ENCODE measurements at places on chromosomes 1 and 21. TPM values are rescaled to one million over a fixed set of nuclear protein-coding genes. Genes with fewer than 3 reads are reported as not detected.

Gene PYHIN1
- total RNA-seq, result not detected

Gene ROR1
- 0.26 TPM for total RNA-seq

Gene RIMKLA
- under 0.01 TPM for total RNA-seq

Gene AIM2
- not detected for total RNA-seq

Gene ZMYM4
- total RNA-seq, result 27.4 TPM

Gene RHBG
- not detected for total RNA-seq

Gene TSPAN2
- total RNA-seq, result 5.9 TPM

Gene F5
- not detected for total RNA-seq

DNA sequence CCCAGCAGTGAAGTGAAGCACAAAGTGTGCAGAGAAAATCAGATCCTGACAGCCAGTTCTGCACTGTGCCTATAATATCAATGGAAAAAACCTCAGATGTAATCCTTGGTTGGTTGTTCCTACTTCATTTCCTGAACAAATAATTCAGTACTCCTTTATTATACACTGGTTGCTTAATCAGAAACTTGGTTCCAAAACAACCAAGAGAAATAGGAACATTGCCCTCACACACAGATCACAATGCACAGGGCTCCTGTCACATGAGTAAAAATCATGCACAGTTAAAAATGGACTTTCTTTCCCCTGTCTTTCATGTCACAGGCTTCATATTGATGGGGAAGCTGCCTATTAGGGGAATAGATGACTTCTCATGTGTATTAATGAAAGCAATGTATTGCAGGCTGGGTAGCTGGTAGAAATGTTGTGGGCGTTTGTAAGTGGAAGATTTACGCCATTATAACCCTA, 9.7 kb downstream of the DNASE2B start:
- peak; percentile 29 for DNase-seq

DNA sequence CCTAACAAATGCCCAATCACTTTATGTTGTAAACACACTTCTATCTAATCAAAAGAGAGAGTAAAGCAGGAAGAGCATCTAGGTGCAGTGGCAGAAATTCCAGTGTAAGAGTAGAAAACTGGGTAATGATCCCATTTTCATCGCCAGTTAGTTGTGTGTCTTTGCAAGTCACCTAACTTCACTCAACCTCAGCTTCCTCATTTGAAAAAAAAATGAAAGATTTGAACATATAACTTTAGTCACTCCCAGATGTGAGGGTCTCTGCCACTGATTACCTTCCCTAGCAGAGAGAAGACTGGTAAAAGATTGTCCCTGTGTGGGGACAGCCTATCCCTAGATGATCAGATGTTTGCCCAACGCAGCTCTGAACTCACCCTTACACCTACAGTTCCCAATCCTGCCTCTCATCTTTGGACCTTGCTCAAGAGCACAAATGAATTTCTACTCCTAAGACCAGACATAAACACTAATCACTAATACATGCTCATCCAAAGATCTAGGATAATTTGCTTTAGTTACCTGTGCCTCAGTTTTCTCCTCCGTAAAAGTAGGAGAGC, 25.2 kb upstream of the DUSP23 start:
- DNase-seq, result no peak

DNA sequence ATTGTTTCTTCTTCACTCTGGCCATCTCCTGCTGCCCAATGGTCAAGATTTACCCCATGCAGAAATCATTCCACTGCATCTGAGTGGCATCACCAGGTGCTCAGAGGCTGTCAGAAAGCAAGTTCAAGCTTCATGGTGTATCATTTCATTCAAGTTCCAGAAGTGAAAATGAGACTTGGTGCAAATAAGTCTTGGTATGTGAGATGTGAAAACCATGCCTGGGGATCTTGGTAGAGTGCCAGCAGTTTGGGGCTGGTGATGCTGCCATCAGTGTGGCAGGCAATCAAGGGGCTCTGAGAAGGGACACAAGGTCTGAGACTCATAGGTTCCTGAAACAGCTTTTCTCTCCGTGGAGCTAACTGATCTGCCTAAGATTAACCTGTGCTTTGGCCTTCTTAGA, 52.0 kb downstream of the CD2 start:
- DNase-seq, result no peak

DNA sequence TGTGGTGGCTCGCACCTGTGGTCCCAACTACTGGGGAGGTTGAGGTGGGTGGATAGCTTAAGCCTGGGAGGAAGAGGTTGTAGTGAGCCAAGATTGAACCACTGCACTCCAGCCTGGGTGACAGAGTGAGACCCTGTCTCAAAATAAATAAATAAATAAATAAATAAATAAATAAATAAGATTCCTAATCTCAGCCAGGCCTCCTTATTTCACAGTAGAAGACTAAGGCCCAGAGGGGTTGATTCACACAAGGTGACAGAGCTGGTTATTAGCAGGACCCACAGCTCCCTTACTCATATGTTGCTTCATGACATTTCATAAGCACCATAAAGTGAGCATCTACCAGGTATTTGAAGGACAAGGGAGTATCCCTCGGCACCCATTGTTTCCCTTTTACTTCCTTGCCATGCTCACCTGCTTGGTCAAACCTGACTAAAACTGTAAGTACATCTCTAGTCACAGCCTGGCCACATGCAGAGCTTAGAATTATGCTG, 32.7 kb downstream of the ALG14 start:
- DNase-seq, result no peak

DNA sequence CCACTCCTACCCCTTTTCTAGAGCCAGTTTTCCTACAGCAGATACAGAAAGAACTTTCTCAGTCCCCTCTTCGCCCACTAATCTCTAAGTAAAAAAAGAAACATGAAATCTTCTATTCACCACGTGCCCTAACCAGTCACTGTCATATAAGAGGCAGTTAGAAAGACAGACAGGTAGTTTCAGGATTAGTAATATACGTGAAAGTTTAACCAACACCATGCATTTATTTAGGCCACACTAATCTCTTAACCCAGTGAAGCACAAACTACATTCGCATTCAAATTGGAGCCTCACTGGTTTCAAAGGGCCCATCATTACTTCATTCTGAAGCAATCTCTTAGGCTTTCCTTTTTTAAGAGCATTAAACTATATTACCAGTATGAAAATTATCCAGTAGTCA, 10.1 kb downstream of the GPATCH2 start:
- no peak for DNase-seq

- no peak for DNase-seq
These were observed 200.0 kb downstream of the PTPRU start for GRCh38 chr1:29436181-29436785.

DNA sequence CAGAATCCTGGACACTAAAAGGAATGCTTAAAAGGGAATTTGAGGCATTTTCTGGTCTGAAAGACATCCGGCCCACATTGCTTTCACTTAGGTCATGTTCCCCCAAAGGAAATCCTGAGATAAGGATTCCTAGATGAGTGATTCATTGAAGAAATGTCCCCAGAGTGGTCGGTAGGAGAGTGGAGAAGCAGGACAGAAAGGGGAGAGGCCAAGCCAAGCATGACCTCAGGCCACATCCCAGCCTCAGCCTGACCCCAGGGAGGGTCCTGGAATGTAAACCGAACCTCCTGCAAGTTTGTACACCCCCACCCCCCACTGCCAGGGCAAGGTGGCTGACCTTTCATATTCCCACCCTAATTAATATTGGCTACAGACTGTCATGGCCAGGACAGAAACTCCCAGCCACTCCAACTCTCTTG, 16.6 kb downstream of the HIVEP3 start:
- no peak for DNase-seq

DNA sequence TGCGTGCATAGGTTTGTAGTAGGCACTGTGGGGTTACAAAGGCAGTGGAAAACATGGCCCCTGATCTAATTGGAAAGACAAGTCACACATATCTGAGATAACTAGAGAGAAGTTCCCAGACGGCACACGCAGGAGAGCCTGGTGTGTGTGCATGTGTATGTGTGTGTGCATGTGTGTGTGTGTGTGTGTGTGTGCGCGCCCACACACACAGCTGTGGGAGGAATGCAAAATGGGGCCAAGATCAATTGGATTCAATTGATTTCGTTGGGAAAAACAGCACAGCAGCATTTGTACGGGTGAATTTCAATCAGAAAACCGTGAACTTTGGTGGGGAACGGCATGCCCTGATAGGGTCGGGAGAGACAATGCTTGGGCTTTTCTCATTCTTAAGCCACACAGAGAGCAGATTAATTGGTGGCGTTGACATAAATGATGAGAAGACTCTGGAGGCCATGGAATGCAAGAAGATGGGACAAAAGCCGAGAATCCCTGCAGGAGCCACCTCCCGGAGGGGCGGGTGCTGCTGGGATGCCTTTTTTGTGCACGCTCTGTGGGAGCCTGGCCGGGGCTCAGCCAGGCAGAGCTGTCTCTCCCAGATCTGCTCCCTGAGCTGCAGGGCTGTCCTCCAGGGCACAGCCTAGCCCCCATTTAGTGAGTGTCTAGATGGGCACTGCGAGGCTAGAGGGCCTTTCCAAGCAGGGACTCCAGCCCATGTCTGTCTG, 322.0 kb downstream of the CAMTA1 start:
- DNase-seq, result no peak

GRCh38 chr1:218658269-218658668, 313.1 kb downstream of the TGFB2 start:
- DNase-seq, result no peak

- peak; percentile 33 for DNase-seq
These were observed 25.0 kb upstream of the POU3F1 start for GRCh38 chr1:38071312-38072256.

DNA sequence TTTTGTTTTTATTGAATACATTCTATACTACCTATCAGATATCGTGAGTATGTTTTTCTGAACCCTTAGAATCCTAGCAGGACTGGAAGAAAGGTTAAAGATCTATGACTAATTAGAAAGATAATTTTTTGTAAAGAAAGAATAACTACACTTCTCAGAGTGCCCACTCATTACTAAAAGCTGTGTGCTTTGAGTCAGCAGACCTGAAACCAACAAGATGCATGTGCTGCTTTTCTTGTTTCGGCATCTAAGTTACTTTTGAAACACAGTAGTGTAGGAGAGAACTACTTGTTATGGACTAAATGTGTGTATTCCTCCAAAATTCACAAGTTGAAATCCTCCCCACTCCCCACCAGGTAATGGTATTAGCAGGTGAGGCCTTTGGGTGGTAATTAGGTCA, 127.8 kb upstream of the ESRRG start:
- DNase-seq, result no peak

DNA sequence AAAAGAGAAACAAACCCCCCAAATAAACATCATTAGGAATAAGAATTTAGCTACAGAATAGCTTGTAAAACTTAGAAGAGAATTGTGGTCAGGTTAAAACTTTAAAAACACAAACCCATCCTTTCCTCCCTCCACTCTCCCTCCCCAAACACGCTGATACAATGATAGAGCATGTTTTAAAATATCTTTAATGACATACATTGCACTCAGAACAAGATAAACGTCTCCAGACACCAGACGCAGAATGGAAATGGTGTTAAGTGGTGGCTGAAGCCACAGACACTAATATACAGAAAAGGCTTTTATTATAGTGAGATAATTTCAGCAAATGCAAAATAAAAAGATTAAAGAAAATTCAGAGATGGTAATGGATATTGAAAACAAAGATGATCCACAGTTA, 58.9 kb upstream of the SAMD13 start:
- DNase-seq, result no peak

DNA sequence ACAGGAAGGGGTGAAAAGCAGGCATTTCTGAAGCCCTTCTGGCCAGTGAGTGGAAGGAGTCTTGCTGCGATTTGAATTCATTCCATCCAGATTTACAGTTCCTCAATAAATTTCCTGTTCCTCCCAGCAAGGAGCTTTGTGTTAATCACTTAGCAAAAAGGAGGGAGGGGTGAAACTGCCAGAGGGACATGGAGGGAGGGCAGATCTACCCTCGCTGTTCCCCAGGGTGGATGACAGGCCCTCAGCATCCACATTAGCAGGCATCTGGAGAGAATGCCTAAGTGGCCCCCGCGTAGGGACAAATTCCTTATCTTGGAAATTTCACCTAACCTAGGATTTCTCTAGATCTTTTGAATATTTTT, 1.2 kb downstream of the ETV3 start:
- no peak for DNase-seq

DNA sequence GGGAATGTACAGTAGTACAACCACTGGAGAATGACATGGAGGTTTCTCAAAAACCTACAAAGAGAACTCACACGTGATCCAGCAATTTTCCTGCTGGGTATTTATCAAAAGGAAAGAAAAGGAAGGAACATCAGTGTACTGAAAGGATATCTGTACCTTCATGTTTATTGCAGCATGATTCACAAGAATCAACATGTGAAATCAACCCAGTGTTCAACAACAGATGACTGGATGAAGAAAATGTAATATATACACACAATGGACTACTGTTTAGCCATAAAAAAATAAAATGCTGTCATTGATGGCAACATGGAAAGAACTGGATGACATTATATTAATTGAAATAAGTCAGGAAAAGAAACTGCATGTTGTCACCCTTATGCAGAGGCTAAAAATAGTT, 19.0 kb upstream of the CYP4A11 start:
- DNase-seq, result no peak

GRCh38 chr21:35616090-35616489, 444.2 kb downstream of the SETD4 start:
- peak; percentile 4 for DNase-seq

- DNase-seq, result no peak
These were observed 43.8 kb downstream of the BATF3 start for GRCh38 chr1:212655668-212656440.

All from dermis microvascular lymphatic vessel endothelial cell (primary cell).